ENCODE measurements at places on chromosomes 2 and 18. TPM values are rescaled to one million over a fixed set of nuclear protein-coding genes. Genes with fewer than 3 reads are reported as not detected.

DNA sequence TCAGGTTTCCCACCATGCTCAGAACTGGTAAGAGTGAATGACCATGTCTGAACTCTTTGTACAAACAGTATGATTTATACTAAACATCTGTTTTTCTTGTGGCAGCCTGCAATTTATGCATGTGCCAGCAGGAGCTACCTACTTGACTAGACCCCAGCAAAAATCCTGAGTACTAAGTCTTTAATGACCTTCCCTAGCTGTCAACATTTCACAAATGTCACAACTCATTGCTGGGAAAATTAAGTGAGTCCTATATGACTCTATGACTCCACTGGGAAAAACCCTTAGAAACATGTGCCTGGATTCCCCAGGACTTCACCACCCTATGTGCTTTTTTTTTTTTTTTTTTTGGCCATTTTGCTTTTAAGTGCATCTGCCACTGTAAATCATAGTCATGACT is 1225.8 kb downstream of the SUCLG1 start:
- H3K4me1 ChIP-seq: no peaks in the 10 kb centered on the region
- no peaks in the 10 kb centered on the region for H3K36me3 ChIP-seq
- H3K27me3 ChIP-seq: no peaks in the 10 kb centered on the region
- no peak overlapping the region for H3K4me3 ChIP-seq
- no peak for DNase-seq

The CTNNA2 gene
- not detected for total RNA-seq

DNA sequence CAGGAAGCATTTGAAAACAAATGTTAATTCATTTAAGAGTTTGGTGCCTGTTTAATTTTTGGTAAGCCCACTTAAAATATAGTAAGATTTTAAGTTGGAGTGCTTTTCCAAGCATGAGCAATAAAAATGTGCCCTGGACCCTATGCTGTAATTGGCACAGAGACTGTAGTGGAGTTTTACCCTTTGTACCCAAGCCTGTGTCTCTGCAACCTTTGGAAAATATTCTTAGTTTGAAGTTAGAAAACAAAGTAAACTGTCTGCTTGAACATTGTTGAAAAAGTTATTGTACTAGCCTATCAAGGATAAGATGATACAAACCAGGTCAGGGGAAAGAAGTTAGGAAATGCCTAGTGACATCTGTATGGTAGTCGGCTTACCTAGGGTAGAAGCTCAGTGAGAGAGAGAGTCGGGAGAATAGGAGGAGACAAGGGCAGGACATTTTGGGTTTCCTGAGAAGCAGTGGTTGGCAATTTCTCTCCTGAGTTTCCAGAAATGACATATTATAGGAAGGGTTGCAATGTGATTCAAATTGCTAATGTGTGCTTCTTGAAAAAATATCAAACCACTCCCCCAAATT is 66.5 kb downstream of the CCDC85A start:
- H3K4me1 ChIP-seq: peaks cover 12% of the 10 kb centered on the region
- H3K27me3 ChIP-seq: no peaks in the 10 kb centered on the region
- H3K36me3 ChIP-seq: no peaks in the 10 kb centered on the region
- no peak overlapping the region for H3K27ac ChIP-seq

- H3K4me1 ChIP-seq: no peaks in the 10 kb centered on the region
- no peak overlapping the region for H3K4me3 ChIP-seq
- peaks cover 54% of the 10 kb centered on the region for H3K27me3 ChIP-seq
Measured at GRCh38 chr2:98180456-98180855, 93.5 kb downstream of the VWA3B start.

Data from Calu3 (cell line).